ENCODE measurements at places on chromosomes 16 and 17.

DNA sequence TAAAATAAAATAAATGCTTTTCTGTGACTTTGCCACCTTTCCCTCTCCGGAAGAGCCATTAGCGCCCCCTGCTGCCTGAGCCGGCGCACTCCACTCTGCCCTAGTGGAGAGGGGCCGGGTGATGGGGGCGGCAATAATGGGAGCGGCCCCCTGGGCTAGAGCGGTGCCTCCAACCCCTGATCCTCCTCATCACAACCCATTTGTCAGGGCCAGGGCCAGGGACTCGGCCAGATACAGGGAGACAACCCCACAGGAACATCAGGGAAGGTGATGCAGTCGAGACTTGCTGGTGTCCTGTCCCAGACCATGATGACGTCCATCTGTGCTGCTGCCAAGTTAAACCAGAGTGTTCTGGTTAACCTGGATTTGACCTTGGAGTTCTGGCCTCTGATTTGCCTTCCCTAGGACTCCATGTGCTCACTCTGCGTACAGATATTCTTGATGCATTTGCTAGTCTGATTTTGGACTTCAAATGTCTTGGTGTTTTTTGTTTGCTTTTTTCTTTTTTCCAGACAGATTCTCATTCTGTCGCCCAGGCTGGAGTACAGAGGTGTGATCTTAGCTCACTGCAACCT, 46.1 kb upstream of the BPTF start:
- DNase-seq, result peak; percentile 74

DNA sequence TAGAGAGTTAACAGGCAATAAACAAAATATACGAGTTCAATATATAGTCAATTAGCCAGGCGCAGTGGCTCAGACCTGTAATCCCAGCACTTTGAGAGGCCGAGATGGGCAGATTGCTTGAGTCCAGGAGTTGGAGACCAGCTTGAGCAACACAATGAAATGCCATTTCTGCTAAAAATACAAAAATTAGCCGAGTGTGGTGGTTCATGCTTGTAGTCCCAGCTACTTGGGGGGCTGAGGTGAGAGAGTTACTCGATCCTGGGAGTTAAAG, 69.8 kb upstream of the TOB1 start:
- no peak for DNase-seq

DNA sequence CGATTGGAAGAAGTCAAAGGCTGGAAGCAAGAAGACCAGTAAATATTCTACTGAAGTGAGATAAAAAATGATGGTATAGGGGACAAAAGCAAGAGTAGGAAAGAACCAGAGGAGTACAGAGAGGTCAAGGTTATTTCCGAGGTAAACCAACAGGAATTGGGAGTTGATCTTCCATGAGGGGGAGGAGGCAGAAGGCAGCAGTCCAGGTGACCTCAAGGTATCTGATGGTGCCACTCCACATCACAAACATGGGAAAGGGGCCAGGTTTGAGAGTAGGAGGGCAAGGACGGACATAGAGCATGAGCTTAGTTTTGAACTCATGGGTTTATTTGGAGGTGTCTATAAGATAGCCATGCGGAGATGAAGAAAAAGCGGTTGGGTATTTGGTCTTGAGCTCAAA, 79.4 kb upstream of the CDYL2 start:
- no peak for DNase-seq

DNA sequence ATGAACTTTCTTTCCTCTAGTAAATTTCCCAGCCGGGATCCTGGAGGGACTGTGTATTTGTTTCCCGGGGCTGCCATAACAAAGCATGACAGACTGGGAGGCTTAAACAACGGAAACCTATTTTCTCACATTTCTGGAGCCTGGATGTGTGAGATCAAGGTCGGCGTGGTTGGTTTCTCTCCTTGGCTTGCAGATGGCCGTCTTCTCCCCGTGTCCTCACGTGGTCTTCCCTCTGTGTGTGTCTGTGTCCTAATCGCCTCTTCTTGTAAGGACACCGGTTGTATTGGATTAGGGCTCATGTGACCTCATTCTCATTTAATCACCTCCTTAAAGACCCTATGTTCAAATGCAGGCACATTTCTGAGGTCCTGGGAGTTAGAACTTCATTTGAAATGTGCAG, 22.0 kb upstream of the USP10 start:
- no peak for DNase-seq

- no peak for DNase-seq
Measured at GRCh38 chr17:82424863-82425159, 6.4 kb upstream of the OGFOD3 start.

DNA sequence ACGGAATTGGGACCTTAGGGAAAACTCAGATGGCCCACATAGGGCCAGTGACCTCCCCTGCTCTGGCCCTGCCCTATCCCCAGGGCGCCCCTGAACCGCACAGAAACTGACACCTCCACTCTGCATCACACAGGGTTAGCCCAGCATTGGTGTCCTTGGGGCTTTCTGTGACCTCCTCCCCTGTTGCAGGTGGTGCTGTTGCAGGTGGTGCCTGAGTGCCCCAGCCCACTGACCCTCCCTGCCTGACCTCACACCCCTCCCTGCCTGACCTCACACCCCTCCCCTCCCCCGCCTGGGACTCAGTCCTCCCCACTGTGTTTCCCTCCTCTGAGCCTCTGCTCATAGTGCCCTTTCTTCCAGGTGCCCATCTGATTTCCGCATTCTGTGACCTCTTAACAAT, 21.4 kb downstream of the TNFRSF13B start:
- DNase-seq, result no peak

DNA sequence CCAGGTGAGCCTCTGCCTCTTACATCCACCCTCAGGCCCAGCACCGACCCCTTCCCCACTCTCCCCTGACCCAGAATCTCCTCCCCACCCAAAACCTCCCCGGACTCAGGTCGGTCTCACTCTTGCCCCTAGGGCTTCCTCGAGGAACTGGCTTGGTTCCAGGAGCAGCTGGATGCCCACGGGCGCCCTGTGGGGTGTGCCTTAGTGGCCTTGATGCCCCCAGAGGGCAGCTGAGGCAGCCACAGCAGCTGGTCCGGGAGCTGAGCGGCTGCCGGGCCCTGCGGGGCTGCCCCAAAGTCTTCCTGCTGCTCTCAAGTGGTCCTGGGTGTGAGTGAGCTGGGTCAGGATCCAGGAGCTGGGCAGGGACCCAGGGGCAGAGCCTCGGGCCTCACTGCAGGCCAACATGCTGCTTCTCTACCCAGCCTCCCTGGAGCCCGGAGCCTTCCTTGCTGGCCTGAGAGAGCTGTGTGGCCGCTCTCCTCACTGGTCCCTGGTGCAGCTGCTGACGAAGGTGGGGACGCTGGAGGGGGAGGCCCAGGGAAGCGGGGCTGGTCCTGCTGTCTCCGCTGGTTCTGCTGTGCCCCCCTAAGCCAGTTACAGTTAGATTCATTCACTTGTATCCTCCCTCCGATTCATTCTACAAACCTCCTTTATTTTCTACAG, 9.6 kb downstream of the ZNF213 start:
- no peak for DNase-seq

- DNase-seq, result no peak
Measured at GRCh38 chr17:13078591-13079385, 61.0 kb upstream of the ELAC2 start.

DNA sequence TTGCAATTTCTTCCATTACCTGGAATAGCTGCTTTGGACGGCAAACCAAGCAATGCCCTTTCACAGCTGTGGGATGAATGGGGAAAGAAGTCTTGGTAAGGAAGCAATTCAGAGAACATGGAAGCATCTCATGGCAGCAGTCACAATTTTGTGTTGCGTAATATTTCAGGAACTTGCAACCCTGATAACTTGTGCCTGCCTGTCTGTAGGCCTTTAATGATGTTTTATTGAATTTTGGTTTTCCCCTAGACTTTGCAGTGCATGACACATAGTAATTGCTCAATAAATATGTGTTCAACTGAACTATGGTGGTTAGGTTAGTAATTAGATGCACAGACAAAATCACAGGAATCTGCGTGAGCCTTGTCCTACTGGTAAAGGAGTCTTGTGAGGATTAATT, 439.5 kb downstream of the WWOX start:
- no peak for DNase-seq

GRCh38 chr16:81601008-81601428, 156.4 kb downstream of the CMIP start:
- no peak for DNase-seq

DNA sequence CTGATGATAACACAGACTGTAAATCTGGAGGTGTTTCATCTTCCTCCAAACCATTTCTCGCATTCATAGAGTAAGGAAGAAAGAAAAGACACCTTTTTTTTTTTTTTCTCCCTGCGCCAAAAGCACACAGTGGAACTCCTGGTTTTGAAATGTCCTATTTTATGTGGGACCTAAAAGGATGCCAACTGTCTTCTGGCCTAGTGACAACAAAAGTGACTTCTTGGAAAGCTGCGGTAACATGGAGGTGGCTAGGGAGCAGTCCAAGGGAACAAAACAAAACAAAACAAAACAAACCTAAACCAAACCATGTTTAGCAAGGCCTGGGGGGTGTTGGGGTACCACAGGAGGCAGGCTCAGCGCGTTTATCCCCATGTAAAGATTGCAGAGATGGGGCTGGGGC, 174.8 kb downstream of the XYLT1 start:
- DNase-seq, result peak; percentile 41

- no peak for DNase-seq
Measured at GRCh38 chr17:68006797-68007196, 10.5 kb upstream of the C17orf58 start.

DNA sequence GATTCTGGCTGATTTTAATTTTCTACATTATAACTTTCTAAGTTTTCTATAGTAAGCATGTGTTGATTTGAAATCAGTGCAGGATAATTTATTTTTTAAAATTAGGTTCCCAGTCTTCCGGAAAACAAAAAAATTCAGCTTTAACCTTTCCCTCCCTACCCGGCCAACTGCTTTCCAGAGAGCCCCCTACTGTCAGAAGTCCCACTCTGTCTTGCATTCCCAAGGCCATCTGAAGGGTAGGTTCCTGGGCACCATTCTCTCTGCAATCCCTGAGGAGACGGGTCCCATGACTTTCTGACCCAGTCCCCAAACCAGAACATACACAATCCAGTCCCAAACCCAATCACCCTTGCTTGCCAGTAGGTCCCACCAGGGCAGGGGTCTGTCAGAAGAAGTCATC, 200.3 kb downstream of the CYLD start:
- no peak for DNase-seq

DNA sequence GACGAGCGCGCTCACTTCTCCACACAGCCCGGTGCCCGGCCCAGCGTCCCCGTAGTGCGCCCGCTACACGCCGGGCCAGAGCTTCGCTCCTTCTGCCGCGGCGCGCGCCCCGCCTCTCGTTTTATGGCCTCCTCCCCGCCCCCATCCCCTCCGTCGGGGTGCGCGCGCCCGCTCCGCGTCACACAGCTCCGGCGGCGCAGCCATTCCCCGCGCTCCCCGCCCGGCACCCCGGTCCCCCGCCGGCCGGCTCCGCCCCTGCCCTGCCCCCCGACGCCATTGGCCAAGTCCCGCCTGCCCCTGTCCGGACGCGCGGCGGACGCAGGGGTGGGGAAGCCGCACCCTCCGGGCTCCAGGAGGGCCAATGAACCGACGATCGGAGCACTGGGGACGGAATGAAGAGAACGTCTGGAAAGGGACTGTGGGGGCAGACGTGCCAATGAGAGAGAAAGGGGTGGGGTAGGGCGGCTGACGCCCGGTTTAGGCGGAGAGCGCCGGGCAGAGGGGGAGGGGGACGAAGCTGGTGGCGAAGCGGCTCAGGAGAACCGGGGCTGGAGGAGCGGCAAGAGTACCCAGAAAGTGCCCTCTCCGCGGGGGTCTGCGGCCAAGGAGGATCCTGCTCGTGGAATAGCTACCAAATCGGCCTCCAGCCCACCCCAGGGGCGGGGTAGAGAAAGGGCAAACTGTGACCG, at the start of gene TOB1:
TSS of gene TOB1 (minus strand) at position 94 of the 689 bp plus-strand sequence. CDS start 2,337 bp downstream, outside the sequence.
- peak; percentile 98 for DNase-seq

- no peak for DNase-seq
Measured at GRCh38 chr16:2043667-2044451, 3.8 kb downstream of the NTHL1 start.

- DNase-seq, result peak; percentile 85
Measured at GRCh38 chr17:9228408-9229159, 207.3 kb downstream of the NTN1 start.

- DNase-seq, result no peak
Measured at GRCh38 chr17:74635418-74635817, 11.9 kb upstream of the CD300E start.

- DNase-seq, result no peak
Measured at GRCh38 chr17:32302037-32302436, 36.4 kb downstream of the RHBDL3 start.

- DNase-seq, result peak; percentile 97
Measured at GRCh38 chr17:68035131-68035522, 408 bp upstream of the KPNA2 start.

GRCh38 chr17:19630661-19631060, 17.9 kb upstream of the ALDH3A2 start:
- DNase-seq, result no peak

DNA sequence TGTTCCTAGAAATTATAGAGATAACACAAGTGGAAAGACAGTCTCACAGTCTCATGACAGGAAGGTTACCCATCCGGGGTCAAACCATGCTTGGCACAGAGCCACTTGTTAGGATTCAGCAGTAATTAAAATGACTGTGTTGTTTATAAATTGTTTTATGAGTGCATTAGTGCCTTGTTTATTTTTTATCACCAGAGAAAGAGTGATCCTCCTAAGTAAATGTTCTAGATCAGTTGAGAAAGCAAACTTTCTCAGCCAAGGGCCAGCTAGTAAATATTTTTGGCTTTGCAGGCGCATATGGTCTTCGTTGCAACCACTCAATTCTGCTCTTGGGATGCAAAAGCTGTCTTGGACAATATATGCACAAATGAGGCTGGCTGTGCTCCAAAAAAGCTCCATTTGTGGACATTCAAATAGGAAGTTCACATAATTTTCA, 253.9 kb upstream of the CACNG5 start:
- peak; percentile 73 for DNase-seq

DNA sequence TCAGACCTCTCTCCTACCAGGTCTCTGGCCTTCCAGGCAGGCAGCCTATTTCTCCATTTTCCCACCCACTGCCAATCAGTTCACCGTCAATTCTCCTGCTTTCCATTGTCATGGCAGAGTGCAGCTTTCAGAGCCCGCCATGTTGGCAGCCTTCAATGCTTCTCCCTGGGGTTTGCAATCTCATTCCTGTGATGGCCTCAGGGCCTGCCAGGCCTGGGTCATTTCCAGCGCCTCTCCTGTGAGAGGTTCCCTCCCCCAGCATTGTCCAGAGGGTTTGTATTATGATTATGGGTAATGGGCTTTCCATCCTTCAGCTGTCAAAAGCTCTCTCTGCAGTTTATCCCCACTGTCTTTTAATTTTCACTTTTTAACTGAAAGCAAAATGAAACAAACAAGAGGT, 716.6 kb upstream of the CDH8 start:
- no peak for DNase-seq

Measured in hindlimb muscle (tissue), 1 donor.